ENCODE measurements at places on chromosomes 1 and 21.

DNA sequence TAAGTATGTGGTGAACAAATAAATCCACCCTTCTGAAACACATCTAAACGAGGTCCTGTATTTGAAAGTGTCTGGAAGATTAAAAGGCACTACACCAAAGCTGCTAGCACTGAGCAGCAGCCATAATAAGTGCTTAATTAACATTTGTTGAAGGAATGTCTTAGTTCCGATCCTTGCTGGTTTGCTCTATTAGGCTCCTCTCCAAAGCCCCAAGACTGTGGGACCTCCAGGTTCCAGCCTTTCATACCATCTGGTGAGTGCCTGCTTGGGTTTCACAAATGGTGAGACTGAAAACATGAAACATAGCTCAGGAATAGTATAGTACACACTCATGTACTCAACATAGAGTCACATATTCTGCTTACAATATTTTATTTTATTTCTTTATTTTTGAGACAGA lies 640 bp upstream of the CYP2J2 start:
- no peak for DNase-seq

GRCh38 chr1:18630511-18631495 lies at the start of gene PAX7:
PAX7 (plus strand) TSS chr1:18630846; CDS start chr1:18631604, 758 bp downstream.
- DNase-seq, result no peak

GRCh38 chr1:29679316-29679715 lies 443.0 kb downstream of the PTPRU start:
- DNase-seq, result no peak

- no peak for DNase-seq
Observed at GRCh38 chr1:228038387-228039005, 31.7 kb downstream of the WNT3A start.

DNA sequence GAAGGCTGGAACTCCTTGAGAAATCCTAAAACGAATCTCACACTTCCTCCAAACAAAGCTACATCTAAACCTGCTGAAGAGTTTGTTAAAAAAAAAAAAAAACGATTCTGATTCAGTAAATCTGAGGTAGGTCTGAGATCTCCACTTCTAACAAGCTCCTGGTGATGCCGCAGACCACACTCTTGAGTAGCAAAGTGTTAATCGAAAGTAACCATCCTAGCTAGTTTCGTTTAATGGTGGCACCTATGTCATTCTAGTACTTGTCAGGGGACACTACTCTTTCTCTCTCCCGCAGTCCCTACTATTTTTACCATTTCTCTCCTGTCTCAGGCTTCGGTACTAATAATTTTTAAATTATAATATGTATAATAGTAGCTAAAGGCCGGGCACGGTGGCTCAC lies 2.1 kb downstream of the CLCC1 start:
- DNase-seq, result no peak

DNA sequence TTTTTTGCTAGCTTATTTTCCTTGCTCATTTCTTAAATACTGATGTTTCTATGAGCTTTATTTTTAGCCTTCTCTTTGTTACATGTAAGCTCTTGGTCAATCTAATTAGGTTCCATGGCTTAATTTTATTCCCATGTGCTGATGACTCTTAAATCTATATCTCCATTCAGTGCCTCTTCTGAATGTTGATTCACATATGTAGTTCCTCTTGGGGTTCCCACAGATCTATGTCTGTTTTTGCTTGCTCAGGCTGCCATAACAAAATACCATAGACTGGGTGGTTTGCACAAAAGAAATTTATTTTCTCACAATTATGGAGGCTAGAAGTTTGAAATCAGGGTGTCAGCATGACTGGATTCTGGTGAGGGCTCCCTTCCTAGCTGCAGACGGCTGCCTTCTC lies 58.3 kb upstream of the PLA2G4A start:
- no peak for DNase-seq

- no peak for DNase-seq
Observed at GRCh38 chr1:66373157-66373591, 160.8 kb upstream of the SGIP1 start.

- no peak for DNase-seq
Observed at GRCh38 chr1:115258302-115258866, 79.7 kb downstream of the NGF start.

DNA sequence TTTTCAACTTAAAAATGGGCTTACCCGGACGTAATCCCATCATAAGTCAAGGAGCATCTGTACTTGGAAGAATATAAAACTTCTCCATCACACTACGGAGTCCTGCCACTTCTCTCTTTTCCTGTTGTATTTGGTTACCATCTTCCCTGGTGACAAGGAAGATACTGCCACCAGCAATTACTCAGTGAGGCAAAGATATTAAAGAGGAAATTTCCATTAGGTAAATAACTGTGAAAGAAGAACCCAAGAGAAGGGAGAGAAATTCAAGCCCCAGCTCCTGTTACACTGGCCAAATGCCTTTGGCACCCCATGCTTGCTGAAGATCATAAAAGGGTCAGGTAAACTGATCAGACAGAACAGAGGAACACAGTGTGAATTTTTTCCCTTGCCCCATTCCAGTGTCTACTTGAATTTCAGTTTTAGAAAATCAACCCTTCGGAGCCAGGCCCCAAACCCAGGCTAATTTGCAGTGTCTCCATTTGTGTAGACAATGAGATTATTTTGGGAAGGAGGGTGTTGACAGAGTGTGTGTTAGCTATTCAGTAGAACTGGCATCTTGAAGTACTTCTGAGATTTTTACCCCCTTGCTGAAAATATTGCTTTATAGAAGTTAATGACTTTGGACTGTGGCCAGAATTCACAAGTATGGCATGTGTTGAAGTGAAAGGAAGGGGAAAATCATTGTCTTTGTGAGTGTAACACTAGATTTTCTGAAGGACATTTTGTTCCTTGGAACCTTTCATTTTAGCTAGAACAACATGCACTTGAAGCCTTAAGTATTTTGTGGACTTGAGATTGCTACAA lies 167.1 kb downstream of the DHRS3 start:
- no peak for DNase-seq

GRCh38 chr1:57966751-57967406 lies 543.0 kb upstream of the DAB1 start:
- DNase-seq, result no peak

DNA sequence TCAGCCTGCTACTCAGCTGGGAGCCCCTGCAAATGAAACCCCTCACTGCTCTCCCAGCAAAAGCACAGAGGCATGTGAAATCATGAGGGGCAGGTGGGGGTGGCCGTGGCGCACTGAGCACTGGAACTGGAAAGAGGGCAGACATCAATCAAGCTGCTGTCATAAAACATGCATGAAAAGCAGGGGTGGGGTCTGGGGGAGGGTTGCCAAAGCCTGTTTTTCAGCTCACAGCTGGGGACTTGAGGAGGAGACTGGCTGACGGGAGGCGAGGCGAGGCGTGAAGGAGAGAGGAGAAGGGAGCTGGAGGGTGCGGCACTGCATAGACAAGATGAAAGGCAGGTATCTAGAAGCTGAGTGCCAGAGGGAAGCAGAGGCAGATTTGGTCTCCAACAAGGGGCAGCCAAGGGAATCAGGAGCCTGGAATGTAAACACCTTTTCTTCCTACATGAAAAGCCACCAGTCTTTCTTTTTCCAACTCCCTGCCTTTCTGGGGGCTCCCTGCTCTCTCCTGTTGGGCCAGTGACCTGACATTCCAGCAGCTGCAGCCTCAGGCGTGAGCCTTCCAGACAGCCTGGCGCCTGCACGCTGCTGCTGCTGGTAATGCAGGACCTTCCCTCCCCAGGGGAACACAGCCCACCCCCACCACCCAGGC lies 87.0 kb downstream of the NMNAT2 start:
- no peak for DNase-seq

DNA sequence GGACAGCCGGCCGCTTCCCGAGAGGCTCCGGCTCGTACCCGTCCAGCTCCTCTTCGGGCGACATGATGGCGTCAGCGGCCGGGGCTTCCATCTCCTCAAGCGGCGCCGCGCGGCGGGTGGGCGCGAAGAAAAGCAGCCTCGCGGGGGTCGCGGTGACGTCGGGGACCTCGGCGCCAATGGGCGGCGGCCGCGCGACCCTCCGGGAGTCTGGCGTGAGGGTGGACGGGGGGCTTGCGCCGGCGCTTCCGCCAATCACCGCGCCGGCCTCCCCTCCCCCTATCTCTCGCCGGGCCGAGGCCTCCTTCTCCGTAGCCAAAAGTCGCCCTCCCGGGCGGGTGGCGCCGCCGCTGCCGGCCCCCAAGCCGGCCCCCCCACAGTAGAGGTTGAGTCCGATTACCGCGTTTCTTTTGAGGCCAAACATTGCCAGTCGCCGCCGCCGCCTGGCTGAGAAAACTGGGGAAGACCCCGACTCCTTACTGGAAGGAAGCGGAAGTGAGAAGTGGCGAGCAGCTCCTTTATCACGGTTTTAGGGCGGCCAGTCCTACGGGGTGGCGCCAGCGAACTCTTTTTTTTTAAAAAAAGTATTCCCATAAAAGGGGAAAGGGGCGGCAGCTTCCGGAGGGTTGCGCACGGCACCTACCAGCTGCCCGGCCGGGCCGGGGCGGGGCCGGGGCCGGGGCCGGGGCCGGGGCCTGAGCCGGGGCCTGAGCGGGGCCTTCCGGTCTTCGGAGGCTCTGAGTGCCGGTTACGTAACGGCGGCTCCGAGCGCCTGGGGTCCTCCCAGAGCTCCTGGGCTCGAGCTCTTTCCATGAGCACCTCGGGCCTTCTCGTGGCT lies at the start of gene MCL1:
MCL1 (minus strand) TSS at position 501 of the 835 bp plus-strand sequence; CDS start at position 421, 80 bp downstream.
- DNase-seq, result peak; percentile 90

DNA sequence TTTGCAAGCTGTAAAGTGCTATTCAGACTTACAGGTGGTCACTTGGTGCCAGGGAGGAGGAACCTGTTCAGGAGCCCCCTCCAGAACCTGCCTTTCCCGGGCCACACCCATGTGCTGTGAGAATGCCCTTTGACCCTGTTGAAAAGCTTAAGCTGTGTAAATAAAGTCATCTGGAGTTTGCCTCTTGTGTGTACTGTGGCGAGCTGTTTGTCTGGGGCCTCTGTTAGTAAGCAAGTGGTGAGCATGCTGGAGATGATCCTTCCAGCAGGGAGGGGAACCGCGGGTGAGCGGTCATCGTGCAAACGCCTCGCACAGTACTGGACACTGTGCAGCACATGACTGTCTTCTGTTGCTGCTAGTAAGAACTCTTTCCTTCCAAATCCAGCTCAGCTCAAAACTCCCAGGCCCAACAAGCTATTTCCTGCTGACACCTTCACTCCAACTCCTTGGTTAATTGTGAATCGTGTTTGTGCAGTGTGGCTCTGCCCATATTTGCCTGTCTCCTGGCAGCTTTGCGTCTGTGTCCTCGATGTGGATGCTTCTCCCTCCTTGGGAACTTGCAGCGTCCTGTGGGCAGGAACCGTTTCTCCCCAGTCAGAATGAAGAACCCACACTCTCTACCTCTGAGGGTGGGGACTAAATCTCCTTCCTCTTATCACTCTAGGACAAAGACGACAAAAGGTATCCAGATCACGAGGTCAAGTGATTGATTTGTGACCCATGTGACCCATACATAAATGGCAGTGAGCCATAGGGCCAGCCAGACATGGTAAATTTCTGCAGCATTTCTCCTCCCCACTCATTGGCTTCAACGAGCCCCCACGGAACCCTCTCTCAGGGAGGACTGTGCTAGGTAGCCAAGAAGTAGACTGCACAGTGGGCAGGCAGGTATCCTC lies 13.9 kb upstream of the BTG2 start:
- no peak for DNase-seq

DNA sequence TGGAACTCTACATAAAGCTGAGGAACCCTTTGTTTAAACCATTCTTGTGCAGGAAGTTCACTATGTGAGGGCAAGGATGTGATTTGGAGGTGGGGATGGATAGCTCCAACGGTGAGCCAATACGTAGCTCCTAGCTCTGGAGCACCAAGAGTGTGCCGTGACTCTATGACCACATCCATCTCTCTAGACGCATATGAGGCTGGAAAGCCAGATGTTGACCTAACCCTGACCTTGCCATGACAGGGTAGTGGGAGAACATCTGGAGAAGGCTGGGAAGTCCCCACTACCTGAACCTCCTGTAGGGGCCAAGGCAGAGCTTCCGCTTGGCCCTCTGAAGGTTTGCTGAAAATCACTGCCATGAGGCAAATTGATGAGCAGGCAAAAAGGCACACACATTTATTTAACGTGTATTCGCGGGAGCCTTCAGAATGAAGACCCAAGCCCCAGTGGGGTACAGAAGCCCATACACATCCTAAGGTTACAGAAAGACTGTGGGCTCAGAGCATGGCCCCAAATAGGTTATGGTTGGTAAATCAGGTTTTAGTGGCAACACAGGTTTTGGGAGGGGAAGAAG lies 43.4 kb downstream of the EIF2D start:
- DNase-seq, result no peak

- DNase-seq, result peak; percentile 52
Observed at GRCh38 chr1:165367375-165367993, 11.0 kb upstream of the LMX1A start.

- DNase-seq, result no peak
Observed at GRCh38 chr1:232477728-232478127, 152.2 kb downstream of the SIPA1L2 start.

- DNase-seq, result no peak
Observed at GRCh38 chr1:51425273-51425672, 93.8 kb downstream of the EPS15 start.

DNA sequence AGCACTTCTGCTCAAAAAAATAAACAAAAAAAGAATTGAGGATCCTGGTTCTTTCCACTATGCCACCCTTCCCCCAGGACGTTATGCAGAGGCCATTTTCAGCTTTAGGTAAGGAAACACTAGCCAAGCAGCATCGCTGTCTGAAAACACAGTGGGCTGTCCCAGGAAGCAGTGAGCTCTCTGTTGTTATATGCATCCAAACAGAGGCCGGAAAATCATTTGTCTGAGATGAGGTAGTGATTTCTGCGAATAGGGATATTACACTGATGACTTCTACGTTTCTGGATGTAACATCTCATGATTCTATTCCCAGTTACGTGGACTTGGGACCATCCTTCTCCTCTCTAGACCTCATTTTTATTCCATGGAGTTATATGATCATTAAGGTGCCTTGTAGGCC lies 137.2 kb downstream of the OMA1 start:
- no peak for DNase-seq

DNA sequence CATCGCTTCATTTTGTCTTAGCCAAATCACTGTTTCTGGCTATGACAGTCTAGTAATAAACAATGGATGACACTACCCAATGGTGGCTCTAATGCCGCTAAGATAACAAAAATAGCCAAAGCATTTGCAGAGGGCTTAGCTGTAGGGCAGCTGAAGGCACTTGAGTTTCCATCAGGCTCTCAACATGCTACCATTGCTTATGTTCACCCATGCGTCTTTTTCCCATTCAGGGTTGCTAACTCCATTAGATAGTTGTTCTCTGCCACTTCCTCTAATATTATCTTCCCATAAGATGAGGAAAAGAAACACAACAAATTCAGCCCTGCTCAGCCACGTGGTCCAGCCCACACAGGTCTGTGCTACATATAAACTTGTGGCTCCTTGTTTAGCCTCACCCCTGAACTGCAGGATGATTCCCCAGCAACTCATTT lies 159.6 kb downstream of the TOMM20 start:
- no peak for DNase-seq

- no peak for DNase-seq
Observed at GRCh38 chr21:14383596-14384180, 742 bp upstream of the HSPA13 start.
